GM13977 (cell line): ENCODE measurements at places on chromosomes 5 and 9.
A peak's percentile ranks its signal among the peaks of the same experiment; 100 is the strongest.

DNA sequence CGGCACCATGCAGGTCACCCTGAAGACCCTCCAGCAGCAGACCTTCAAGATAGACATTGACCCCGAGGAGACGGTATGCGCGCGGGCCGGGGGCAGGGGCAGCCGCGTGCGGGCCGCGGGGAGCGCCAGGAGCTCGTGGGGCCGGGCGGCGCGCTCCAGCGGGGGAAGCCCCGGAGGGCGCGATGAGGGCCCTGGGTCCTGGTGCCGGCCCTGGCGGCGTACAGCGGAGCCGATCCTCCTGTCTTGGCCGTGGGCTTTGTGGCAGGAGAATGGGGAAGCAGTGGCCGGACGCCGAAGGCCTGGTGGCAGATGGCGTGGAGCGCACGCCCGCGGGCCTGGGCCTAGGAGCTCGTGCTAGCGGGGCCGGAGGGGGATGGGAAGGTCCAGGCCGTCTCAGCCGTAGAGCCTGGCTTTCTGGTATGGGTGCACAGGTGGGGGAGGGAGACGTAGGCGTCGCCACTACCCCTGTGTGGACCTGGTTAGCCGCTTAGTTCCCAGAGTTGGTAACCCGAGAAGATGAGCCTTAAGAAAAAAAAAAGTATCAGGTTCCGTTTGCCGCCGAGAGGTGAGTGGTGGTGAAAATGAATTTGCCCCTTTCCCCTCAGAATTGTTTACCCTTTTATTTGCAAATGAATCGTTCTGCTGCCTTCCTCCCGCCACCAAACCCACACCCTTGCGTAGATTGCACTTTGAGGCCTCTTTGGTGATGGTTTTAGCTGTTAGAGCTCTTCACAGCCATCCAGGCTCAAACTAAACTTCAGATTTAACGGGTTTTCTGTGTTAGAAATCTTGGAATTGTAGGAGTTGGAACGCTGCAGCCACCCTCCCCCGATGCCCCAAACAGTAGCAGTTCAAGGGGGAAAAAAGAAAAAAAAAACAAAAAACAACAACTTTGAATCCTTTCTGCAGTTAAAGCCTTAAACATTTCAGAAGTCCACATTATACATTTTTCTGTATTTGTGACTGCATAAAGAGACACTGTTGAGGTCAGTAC lies 841 bp downstream of the RAD23B start:
- peak; percentile 53 for DNase-seq

DNA sequence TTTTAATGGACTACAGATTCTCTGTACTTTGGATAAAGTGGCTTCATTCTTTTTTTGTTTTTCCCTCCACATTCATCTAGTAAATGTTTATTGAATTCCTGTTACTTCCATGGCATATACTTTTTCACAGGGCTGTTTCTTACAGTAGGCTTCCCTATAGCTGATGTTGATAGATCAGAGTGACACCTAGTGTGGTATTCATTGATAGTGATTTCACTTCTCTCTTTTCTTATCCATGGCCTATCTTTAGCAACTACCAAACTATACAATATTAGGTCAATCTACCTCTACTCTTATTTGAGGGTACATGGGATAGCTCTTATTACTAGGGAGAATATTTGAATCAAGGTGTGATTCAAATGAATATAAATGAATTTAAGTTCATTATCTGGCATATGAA lies 35.8 kb downstream of the FSD1L start:
- DNase-seq, result no peak

DNA sequence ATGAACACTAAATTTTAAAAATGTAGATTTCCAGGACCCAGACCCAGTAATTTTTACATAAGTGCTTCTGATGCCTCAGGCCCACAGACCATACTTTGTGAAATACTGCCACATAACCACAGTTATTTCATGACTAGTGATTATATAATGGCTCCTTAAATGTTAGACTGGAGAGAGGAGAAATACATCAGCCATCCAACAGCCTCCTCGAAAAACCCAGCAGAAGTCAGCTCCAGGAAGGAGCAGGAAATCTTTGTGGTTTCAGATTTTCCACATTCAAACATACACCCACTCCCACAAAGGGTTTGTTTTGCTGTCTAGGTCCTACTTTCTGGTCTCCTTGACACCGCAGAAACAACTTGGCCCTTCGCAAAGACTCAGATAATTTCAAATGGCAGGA lies 455.2 kb downstream of the DTWD2 start:
- DNase-seq, result no peak

GRCh38 chr5:113124265-113124664 lies 147.7 kb downstream of the DCP2 start:
- DNase-seq, result no peak

DNA sequence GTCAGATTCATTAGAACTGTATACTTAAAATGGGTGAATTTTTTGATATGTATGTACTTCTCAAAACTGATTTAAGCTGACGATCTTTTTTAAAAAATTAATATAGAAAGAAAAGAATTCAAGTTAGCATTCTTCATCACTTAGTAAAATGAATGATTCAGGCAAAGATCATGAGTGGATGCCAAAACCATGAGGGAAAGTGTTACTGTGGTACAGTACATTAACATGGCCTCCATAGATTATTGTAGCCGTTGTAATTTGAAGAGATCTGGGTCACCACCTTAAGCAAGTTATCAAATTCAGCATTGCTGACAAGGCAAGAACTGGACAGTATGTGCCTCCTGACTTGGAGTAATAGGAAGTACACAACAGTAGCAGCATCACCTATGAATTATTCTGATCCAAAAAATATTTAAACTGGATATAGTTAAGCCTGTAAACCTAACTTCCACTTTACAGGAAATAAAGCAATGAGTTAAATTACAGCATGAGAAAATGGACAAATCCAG lies 29.7 kb downstream of the C9orf85 start:
- DNase-seq, result no peak

GRCh38 chr9:87498046-87498810 lies 561 bp downstream of the DAPK1 start:
- DNase-seq, result peak; percentile 62

- peak; percentile 76 for DNase-seq
Observed at GRCh38 chr5:17282283-17283120, 65.1 kb downstream of the BASP1 start.

GRCh38 chr5:24385070-24385469 lies 259.7 kb downstream of the CDH10 start:
- no peak for DNase-seq

DNA sequence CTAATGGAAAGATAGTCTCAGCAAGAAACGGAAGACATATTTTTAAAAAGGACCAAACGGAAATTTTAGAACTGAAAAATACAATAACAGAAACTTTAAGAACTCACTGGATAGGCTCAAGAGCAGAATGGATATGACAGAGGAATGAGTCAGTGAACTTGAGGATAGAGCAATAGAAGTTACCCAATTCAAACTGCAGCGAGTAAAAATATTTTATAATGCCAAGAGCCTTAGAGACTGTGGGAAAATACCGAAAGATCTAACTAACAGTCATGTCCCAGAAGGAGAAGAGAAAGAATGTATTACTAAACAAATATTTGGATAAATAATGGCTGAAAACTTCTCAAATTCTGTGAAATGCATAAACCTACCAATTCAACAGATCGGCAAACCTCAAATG lies 40.8 kb downstream of the ADAMTS2 start:
- DNase-seq, result no peak

DNA sequence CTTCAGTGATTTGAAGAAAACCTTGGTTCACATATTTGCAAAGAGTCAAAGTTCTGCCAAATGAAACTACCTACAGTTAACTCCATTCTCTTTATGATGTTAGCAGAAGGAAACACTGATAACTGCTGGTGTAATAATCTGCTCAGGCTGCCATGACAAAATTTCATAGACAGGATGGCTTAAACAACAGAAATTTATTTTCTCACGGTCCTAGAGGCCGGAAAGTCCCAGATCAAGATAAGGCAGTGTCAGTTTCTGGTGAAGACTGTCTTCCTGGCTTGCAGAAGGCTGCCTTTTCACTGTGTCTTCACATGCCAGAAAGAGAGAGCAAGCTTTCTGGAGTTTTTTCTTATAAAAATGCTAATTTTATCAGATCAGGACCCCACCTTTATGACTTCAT lies 102.4 kb upstream of the PARP8 start:
- no peak for DNase-seq
